Anterior cingulate cortex (tissue), 58 donors: ENCODE measurements at places on chromosomes 5 and 9.

DNA sequence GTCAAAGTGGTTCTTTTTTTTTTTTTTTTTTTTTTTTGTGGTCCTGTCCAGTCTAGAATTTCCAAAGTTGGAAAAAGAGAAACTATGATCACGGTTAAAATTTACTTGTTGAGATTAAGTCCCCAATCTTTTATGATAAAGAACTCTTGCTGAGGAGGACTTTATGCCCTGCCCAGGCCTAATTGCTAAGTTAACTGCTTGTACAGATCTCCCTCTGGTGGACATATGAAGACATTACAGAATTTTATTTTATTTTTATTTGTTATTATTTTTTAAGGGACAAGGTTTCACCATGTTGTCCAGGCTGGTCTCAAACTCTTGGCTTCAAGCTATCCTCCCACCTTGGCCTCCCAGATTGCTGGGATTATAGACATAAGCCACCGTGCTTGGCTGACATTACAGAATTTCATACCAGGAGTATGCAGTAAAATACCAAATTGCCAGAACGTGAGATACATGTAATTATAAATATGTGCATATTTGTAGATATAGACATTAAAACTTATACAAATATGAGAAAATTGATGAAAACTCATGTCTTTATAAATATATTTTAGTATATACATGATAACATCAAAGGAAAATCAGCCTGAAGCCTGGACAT, 91.2 kb downstream of the RFK start:
- no peak for DNase-seq

- no peak for DNase-seq
These were observed 20.0 kb downstream of the PITX1 start for GRCh38 chr5:135013947-135014570.

DNA sequence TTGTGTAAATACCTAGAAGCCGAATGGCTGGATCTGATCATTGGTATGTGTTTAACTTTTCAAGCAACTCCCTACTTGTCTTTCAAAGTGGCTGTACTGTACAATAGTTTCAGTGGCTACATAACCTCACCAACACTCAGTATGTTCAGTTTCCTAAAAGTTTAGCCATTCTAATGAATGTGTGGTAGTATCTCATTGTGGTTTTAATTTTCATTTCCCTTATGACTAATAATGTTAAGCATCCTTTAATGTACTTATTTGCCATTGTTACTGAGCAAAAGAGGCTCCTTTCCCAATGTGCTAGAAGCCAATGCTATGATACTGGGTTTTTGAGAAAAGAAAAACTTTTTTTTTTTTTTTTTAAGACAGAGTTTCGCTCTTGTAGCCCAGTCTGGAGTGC, 27.8 kb upstream of the ALDOB start:
- no peak for DNase-seq

GRCh38 chr5:116135344-116135743, 50.5 kb downstream of the COMMD10 start:
- DNase-seq: no peak

GRCh38 chr5:151624476-151624875, 33.3 kb upstream of the FAT2 start:
- no peak for DNase-seq

GRCh38 chr5:159416438-159416837, 86.2 kb upstream of the IL12B start:
- no peak for DNase-seq

DNA sequence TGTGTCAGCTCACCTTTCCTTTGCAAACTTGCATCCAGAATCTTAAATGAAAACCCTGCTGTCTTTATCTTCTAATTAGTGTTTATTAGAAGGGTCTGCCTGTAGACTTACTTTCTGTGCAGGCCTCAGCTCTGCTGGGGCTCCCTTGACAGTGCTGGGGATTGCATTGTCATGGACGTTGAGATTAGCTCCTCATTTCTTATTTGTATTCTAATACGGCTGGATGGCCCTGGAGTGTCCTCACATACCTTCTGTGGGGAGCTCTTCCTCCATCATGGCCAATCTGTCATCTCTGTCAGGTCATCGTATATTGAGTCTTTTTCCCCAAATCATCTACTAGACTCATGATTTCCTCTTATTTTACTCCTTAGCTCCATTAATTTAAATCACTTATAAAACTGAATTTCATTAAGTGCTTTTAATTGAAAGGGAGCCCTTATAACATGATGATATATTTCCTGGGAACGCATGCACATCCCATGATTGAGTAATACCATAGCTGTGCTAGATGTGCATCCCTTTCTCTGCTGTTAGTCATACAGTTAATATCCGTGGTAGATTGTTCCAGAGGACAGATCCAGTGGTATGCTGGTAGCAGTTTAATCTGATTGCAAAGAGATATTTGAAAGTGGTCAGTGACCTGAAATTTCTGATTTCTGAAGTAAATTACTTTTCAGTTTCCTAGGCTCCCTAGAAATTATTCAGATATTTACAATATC, 61.6 kb downstream of the ICE1 start:
- no peak for DNase-seq

DNA sequence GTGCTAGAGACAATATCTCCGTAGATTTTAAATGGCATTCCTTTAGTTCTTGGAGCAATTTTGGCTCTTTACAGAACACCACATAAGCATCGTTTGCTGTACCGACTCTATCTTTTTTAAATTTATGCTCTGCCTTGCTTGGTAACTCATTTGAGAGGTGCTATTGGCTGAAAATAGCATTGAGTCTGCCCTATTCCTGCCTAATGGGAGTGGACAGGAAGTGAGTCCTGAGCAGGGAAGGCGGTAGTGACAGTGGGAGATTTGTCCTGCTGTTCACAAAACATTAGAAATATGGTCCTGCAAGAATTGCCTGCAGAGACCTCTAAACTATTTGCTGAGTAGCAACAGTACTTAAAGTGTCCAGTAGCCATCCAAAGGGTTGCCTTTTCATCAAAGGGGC, 115.2 kb upstream of the IFNE start:
- no peak for DNase-seq

DNA sequence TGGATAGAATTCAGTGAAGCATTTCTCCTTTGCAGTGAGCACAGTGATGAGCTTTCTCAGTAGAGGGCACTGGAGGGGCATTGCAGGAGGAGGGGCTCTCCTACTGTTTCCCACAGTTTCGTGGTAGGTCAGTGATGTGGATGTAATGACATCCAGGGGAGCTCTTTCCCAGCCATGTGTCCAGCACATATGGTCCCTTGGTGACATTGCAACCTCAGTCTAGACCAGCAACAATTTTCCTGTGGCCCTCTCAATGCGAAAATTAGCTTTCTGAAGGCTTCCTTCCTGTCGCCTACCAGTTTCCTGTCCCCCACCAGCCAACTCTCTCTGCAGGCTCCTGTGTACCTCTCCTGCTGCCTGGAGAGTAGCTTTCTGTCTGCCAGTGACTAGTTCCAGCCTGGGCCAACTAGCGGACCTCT, 6.9 kb upstream of the PDCL start:
- no peak for DNase-seq

GRCh38 chr9:69674716-69675438, 2.7 kb upstream of the APBA1 start:
- no peak for DNase-seq

DNA sequence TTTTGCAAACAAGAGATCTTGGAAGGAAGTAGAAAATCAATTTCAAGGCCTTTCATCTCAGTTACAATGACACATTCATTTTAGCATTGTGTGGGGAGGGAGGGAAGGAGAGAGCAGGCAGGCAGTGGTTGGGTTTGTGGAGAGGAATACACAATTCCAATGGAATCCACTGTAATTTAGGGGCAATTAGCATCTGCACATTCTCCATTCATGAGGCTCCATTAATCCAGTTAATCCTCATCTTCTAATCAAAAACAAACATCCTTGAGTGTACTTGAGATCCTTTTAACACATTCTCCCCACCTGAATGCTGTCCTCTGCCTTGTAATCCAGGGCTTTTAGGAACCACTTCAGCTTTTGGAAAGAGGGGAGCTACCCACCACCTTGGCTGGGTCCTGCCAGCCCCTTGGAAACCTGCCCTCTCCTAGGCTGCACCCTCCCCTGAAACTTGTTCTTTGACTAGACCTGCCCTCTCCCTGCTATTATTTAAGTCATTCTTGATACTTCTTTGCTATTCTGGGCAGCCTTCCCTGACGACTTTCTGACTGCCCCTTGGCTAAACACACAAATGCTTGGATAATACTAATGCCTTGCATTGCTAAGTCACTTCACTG, 271.2 kb downstream of the SLIT3 start:
- no peak for DNase-seq

- no peak for DNase-seq
These were observed 75.1 kb upstream of the ADCY2 start for GRCh38 chr5:7320701-7321301.

- no peak for DNase-seq
These were observed 17.5 kb upstream of the TEX10 start for GRCh38 chr9:100370064-100370723.

DNA sequence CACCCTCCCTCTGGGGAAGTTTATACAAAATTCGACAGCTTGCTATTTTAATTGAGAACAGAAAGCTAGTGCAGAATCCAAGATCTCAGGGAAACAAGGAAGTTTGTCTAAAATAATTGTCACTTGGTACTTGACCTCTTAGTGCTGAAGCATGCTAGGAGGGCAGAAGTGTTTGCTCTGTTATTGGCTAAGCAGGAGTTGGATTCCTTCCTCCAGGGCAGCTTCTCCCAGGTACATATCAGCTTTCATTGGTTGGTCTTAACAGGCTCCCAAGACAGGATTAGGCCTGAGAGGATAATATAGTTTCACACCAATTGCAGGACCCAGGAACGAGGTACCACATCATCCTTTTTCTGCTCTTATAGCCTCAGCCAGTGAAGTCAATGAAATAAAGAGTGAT, 432.8 kb downstream of the IRX1 start:
- DNase-seq: no peak
